ENCODE measurements at places on chromosomes 7 and 10. TPM values are rescaled to one million over a fixed set of nuclear protein-coding genes. Genes with fewer than 3 reads are reported as not detected.

SUN1 gene
- total RNA-seq = 226 TPM

CLRN3 gene
- total RNA-seq = not detected

EGFR gene
- 56.2 TPM for total RNA-seq

PNLIPRP3 gene
- not detected for total RNA-seq

CCZ1 gene
- 90.5 TPM for total RNA-seq

CFAP46 gene
- total RNA-seq = 0.56 TPM

LAMB4 gene
- total RNA-seq = 1.1 TPM

AKR1C4 gene
- total RNA-seq = not detected

ANK3 gene
- 22.0 TPM for total RNA-seq

PIP4K2A gene
- total RNA-seq = 52.7 TPM
